NT2/D1 (cell line): ENCODE measurements at places on chromosomes 6 and 20.

DNA sequence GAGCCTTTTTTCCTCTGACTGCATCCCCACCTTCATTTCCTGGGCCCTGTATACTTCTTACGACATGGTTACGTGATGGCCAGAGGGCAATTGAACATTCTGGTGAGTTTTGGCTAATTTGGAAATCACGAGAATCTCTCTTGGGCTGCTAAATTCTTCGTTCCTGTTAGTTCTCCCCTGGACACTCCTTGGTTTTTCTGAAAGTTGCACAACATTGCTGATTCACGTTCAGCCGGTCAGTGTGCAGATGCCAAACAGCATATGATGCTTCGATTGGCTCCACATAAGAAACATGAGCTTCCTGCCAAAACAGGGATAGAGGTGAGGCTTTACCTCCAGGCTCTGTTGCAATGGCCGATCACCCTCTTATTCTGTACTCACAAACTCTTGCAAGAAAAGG, 119.4 kb upstream of the LY86 start:
- DNase-seq: no peak

DNA sequence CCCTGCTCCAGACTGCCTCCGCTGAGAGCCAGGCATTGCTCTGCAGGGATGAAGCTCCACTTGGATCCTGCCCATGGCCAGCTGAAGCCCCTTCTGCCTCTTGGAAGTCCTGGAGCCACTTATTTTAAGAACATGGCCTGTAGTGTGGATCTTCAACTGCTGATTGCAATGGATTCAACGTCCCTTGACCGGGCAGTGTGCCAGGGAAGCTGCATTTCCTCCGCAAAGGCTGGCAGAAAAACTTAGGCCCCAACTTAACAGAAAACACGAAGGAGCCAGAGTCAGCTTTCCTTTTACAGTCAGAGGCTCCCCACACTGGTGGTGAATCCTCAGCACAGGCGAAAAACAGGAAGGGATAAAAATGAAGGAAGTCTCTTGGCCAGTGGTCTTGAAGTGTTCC, 26.3 kb upstream of the FOXQ1 start:
- DNase-seq: no peak

DNA sequence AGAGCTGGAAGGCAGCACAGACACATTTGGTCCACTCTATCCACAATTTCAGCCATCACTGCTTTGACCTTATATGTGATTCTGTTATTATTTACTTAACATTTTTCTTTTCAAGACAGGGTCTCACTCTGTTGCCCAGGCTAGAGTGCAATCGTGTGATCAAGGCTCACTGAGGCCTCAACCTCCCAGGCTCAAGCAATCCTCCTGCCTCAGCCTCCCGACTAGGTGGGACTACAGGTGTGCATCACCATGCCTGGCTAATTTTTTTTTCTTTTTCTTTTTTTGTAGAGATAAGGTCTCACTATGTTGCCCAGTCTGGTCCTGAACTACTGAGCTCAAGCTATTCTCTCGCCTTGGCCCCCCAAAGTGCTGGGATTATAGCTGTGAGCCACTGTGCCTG, 40.3 kb downstream of the BCL2L1 start:
- DNase-seq: no peak

GRCh38 chr6:4355241-4355640, 219.9 kb upstream of the ECI2 start:
- DNase-seq: no peak

DNA sequence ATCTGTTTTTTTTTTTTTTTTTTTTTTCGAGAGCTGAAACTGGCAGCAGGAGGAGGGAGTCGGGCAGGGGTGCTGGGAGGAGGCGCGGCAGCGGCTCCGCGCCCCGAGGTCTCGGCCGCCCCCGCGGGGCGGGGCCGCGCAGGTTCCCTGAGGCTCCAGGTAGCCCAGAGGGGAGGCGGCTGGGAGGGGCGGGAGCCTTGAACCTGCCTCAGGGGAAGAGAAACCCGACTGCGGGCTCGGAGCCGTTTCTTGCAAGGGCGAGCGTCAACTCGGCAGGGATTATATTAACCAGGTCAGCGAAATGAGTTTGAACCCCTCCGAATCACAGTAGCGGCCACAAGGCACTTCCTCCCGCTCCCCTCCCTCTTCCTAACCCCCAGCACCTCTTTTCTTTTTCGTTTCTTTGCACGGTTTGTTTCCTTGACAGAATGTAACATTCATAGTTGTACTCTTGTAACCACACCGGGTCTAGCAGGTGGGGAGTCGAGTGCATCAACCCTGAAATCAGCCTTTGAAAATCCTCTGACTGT, 2.0 kb downstream of the MYB start:
- DNase-seq: no peak

- no peak for DNase-seq
Measured at GRCh38 chr6:33857093-33857931, 53.5 kb upstream of the MLN start.

DNA sequence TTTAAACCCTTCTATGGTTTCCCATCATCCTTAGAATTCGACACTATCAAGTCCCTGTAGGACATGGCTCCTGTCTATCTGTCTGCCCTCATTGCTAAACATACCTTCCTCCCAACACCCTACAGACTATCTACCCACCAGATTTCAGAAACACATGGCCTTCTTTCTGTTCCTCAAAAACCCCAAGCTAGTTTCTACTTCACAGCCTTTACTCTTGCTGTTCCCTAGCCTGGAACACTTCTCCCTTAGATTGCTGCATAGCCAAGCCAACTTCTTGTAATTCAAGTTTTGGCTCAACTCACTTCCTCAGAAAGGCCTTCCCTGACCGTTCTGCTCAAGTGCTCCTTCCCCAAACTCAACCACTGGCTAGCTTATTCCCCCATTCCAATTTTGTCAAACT, 156.2 kb downstream of the BTBD9 start:
- no peak for DNase-seq

GRCh38 chr20:651713-652614, 1.0 kb downstream of the SRXN1 start:
- DNase-seq: no peak

GRCh38 chr20:12243327-12243726, 325.6 kb downstream of the BTBD3 start:
- DNase-seq: no peak

GRCh38 chr6:132511831-132512220, 1.1 kb downstream of the STX7 start:
- no peak for DNase-seq

GRCh38 chr6:105896052-105896820, 189.9 kb upstream of the PRDM1 start:
- no peak for DNase-seq

DNA sequence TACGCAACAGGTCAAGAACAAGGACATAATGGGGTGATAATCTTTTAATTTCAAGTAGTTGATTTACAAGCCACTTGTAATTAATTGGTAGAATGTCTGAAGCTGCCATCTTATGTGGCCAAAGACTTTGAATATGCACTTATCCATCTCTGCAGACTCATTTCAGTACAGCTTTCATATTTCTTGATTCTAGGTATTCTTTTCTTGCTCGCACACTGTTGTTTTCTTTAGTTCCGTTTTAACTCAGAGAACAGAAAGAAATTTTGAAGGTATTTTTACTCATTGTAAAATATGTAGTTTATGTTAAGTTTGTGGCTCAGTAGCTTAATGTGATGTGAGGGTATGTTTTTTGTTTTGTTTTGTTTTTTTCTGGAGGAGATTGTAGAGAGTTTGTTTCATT, 73.9 kb downstream of the UBR2 start:
- no peak for DNase-seq

- DNase-seq: no peak
Measured at GRCh38 chr6:114936080-114936479, 593.3 kb upstream of the HS3ST5 start.
